ENCODE measurements at places on chromosomes 5 and 9.
A peak's percentile ranks its signal among the peaks of the same experiment; 100 is the strongest.

GRCh38 chr5:75168026-75168735, 68.5 kb downstream of the ANKRD31 start:
- DNase-seq = no peak

DNA sequence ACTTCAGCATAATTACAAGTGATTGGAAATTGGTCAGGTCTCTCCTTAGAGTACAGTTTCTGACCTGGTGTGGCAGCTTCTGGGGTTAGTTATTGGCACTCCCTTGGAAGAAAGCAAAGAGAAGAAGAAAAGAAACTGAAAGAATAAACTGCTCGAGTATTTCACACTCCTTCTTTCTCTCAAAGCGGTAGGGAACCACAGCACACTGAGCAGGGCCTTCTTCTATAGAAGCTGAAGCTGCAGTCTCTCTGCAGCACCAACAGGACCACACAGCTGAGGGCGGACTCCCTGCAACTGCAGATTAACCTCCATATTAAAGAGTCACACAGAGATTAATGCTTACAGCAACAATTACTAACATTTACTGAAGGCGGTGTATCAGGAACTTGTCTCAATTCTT, 152.0 kb downstream of the TRPM6 start:
- DNase-seq = no peak

DNA sequence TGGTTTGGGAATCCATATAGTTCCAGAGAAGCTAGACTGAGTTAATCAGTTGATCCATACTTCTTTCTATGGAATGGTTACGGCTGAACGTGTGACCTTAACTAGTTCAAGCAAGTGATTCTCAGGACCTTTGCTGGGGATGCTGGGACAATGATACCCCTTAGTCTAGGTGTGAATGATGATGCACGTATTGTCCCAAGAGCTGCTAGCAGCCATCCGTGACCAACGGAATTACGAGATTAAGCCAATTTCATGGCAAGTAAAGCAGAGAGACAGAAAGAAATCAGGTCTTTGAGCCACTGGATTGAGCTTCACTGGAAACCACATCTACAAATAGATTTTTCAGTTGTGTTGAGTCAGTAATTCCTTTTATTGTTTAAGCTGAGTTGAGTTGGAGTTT, 99.2 kb upstream of the LIFR start:
- no peak for DNase-seq

DNA sequence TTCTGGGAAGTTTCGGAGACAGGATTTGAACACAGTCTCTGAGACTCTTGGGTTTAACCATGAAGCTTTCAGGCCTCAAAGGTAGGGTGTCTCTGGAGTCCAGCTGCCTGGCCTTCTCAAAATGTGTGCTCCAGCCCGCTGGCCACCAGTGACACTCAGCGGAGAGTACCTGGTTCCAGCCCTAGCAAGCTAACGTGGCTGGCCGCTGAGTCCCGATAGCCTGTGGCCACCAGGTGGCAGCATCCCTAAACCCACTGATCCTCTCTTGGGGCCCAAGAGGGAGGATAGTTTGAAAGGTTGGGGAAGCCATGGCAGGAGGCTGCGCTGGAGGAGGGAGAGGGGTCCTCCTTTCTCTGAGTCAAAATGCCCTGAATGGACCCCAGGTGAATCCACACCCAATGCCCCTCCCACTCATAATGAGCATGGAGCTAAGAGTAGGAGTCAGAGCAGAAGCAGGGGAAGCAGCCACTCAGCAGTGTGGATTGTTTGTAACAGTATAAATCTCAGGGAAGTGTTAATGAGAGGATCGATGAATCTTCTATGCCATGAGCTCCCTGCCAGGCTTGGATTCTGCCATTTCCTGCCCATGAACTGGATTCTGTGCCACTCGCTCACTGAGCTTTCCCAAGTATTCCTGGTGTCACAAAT, 5.4 kb upstream of the TIFAB start:
- peak; percentile 45 for DNase-seq

- no peak for DNase-seq
These were observed 17.4 kb upstream of the LRRC19 start for GRCh38 chr9:27022920-27023319.

DNA sequence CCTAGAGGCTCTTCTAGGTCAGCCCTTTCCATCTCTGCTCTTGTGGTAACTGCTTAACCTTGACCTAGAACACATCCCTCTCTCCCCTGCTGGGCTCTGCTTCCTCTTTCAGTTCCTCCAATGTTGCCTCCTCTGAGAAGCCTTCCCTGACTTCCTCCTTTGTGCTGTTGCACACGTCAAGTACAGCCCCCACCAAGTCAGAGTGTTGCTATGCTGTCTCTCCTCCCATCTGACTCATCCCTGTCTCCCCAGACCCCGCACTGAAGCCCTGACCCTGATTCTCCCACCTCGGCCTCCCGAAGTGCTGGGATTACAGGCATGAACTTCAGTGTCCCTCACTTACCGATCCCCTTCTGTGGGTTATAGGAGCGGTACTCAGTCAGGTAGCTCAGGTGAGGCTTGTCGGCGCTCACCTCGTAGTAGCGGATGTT, 10.4 kb upstream of the TRIM14 start:
- DNase-seq = no peak

DNA sequence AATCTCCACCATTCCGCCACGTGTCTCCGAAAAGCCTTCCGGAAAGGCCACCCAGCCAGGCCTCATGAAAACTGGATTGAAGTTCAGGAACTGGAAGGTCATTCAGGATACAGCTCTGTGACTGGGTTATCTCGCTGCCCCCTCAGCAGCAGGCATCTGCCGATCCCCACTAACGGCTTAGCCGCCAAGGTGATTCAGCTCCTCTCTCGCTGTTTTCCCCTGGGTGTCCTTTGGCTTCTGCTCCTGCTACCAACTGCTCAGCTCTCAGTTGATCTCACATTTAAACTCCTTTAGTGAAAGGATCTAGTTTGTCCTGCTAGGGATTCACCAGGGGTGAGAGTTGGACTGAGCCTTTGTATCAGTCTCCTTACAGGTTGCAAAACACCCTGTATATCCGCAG, 2.2 kb upstream of the GDNF start:
- DNase-seq = no peak

DNA sequence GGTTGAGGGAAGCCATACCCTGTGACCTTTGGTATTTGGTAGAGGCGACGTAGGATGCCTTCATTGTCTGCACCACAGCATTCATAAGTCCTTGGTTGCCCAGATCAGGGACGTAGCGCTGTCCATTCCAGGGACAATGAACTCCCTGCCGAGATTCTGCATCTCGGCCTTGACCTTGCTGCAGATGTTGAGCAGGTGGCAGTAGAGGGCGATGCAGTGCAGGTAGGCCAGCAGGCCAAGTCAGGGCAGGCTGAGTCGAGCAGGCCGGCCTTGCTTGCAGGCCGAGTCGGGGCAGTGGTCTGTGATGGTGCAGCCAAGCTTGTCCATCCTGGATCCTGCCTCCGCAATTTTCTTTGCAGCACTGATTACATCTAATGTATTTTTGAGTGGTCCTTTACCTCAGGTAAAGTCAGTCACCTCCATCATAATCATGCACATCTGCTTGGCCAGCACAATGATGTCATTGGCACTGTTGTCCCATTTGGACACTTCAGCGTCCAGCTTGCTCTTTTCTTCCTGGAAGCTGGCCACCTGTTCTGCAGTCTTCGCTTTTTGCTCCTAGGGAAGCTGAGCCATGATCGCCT, 93.4 kb upstream of the CCDC112 start:
- no peak for DNase-seq

DNA sequence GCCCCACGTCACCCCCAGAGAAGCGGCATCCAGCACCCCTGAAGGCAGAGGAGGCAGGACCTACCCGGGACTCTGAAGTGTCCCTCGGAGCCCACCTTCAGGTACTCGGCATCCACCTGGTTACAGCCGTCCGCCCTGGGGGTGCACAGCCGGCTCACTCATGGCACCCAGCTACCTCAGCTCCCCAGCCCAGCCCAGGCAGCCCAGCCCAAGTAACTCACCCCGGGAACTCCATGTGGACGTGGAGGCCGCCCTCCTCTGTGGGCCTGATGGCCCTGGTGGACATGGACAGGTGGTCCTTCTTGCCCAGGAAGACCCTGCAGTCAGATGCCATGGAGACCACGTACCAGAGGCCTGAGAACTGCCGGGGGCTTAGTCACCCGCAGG, 676 bp downstream of the LCN15 start:
- no peak for DNase-seq

DNA sequence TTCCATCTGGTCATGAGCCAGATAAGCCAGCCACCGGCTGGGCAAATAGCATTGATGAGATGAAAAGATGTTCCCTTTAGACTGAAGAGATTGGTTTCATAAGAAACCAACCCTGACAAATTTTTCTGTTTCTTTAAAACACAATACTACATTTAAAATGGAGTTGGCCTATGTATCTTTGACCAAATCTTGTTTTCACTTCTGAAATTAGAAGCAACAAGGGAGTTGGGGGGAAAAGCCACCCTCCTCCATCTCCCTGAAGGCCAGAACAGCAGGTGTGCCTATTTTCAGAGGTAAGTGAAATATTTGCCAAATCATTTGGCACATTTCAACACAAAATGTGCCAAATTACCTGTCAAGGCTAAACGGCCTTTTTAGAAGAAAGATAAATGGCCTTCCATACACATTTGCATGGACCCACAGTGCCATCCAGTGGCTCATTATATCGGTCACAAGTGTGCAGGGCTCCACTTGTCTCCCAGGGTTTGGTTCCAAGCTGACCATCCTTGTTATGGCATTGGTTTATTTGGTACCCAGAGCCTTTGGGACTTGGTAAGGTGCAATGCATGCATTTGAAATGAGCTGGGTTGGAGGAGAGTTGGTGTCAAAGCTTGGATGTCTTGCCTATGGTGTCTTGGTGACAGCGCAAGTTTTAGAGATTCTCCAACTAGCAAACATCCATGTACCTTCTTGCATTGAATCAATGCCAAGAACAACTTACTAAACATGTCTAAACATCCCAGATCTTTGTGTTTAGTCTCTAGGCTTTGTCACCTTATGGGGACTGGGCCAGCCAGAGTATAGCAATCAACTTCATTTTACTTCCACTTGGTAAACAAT, 372.0 kb upstream of the KIF2A start:
- DNase-seq = peak; percentile 42

DNA sequence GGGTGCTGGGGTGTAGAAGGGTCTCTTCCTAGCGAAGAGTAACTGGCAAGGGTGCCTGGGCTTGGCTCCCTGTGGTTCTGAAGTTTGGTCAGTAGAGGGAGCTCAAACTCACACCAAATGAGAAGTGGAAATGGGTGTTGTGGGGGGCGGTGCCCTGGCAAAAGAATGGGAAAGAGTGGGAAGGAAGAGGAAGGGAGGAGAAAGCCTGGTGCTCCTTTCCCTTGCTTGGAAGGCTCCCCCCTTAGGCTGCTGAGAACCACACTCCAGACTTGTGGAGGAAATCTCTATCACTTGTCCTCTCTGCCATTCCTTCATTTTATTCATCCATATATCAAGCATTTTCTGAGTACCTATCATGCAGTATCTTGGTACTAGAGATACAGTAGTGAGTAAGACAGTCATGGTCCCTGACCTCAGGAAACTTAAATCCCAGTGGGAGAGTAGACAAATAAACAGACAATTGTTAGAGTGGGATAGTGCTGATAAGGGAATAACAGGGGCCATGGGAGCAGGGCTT, 13.0 kb downstream of the SLC4A9 start:
- peak; percentile 75 for DNase-seq

DNA sequence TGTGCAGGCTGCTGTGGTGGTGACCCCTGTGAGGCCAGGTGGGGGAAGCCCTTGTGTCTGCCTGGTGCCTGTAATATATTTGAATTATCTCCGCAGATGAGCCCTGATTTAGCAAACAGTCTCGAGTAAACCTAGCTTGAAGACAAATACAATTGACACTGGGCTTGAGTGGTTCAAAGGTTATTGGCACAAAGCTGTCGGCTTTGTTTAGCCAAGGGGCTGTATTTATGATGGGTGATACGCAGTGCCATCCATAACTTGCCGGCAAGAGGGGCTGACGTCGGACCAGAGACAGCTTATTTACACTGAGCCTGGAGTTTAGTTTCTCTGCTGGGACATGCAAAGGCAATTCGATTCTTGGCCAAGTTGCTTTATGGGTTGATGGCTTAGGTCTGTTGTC, 20.0 kb upstream of the PITX1 start:
- no peak for DNase-seq

DNA sequence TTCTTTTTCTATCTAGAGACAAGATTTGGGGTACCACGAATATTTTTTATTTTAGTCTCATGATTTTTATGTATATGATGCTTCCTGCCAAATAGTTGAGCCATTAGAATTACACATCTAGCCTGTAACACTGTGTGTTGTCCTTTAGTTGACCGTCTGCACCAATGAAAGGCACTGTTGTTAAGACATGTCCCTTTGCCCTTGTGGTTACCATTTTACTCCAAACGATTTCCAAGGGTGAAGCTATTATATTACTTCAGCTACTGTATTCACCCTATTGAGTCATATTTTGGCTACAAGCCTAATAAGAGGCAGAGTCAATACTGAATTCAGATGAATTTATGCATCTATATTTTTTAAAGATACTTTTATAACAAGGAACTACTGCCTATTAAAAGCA, 207.6 kb downstream of the CETN3 start:
- no peak for DNase-seq
